Mesothelial cell of epicardium (in vitro differentiated cells): ENCODE measurements at places on chromosomes 3 and 15.

DNA sequence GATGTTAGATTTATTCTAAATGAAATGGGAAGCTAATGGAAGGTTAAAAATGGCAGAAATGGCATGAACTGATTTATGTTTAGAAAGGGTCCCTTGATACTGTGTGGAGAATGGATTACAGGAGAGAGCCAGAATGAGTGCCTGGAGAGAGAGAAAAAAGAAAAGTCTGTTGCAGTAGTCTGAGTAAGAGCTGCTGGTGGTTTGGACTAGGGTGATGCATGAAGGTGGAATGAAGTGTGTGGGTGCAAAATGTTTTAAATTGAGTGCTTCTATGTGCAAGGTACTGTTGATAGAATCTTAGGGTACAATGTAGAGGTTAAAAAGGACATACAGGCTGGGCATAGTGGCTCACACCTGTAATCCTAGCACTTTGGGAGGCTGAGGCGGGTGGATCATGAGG, 11.4 kb upstream of the MGA start:
- no peak for DNase-seq

GRCh38 chr3:8767256-8767666, 2.2 kb downstream of the OXTR start:
- DNase-seq = no peak

GRCh38 chr3:183904833-183905780, 20.4 kb upstream of the PARL start:
- DNase-seq = no peak

GRCh38 chr15:90031231-90031791, 30.2 kb downstream of the ZNF710 start:
- DNase-seq = no peak

GRCh38 chr3:32041316-32041715, 59.8 kb downstream of the ZNF860 start:
- DNase-seq = no peak
